Vagina (tissue), 2 donors: ENCODE measurements at places on chromosomes 1 and 21.

DNA sequence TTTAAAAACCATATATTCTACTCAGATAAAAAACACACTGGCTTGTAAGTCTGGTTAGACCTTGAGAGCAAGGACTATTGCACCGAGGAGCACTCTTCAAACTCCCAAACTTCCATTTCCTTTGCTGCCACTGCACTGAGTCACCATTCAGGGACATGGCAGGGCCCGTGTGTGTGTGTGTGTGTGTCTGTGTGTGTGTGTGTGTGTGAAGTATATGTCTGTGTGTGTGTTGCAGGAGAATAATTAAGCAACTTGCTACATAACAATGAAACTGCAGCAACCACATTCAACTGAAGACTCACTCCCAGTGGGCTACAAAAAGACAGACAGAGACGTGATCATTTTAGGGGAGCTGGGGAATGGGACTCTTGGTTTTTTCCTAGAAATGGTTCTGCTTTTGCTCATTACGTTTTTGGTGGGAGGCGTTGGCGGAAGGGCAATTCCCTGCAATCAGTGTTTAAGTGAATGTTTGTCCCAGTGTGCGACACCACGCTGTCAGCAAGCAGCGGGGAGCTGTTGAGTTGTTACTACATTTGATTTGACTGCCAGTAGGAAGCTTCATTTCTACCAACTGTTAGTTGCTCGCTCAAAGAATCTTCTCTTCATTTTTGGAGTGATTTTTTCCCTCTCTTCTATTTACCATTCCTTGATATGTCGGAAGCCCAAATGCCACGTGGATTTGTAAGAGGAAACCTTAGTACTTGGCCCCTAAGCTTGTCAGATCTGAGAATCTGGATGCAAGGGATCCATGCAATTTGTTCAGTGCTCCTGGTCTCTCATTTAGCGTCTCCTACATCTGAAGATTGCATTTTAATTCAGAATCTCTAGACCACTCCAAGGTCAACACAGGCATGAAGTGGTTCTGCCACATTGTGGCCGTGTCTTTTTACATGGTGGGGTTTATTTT lies 36.1 kb downstream of the ESRRG start:
- no peak for DNase-seq

GRCh38 chr1:77671836-77672235 lies 10.6 kb downstream of the ZZZ3 start:
- no peak for DNase-seq

DNA sequence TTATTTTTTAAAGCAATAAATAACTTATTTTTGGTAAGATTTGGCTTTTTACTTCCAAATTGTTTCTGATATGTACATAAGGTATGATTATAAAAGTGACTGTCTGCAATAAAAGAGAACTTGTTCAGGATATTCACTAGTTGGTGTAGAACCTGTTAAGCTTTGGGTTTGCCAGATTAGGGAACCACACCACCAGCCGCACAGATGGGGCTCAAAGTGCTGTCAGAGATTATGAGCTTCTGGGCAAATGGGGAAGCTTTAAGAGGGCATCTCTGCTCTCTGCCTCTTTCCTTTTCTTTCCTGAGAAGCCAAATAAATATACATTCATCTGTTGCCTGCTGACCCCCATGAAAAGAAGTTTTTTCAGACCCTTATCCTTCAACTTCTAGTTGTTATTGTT lies 25.4 kb downstream of the IVNS1ABP start:
- no peak for DNase-seq

DNA sequence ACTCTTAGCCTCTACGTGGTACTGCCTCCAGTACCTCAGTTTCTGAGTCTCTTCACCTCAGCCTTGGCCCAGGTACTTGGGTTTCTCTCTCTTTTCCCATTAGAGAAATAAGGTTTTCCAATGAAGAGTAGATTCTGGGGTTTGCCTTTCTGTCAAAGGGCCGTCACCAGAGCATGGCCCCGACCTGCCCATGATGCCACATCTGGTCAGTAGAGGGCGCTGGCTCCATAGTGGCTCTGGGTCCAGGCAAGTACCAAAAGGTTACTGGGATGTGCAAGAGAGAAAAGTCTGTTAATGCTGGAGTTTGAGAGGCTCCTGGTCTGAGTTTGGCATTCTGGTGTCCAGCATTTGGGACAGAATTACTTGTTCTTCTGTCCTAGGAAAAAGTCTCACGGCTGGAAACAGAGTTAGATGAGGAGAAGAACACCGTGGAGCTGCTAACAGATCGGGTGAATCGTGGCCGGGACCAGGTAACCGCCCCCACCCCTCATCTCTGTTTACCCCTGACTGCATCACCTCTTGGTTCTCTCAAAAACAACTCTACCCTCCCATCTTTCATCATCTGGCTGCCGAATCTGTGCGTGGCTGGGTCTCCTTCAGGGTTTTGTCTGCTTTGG lies 5.3 kb upstream of the TUFT1 start:
- no peak for DNase-seq
